ENCODE measurements at places on chromosomes 2 and 18.

DNA sequence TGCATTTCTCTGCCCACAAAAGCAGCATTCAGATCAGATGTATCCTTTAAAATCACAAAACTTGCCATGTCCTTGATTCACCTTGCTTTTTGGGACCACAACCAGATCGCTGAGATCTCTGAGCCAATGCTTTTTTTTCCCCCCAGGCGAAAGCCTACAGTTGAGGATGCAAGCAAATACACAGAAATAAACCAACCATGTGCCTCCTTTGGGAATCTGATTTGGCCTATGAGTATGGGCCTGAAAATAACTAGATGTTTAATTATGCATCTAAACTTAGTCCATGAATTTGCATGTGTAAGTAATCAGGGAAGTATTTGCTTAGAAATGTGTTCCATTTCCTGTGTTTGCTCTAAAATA lies 49.7 kb upstream of the CDC42EP3 start:
- no peak for DNase-seq

DNA sequence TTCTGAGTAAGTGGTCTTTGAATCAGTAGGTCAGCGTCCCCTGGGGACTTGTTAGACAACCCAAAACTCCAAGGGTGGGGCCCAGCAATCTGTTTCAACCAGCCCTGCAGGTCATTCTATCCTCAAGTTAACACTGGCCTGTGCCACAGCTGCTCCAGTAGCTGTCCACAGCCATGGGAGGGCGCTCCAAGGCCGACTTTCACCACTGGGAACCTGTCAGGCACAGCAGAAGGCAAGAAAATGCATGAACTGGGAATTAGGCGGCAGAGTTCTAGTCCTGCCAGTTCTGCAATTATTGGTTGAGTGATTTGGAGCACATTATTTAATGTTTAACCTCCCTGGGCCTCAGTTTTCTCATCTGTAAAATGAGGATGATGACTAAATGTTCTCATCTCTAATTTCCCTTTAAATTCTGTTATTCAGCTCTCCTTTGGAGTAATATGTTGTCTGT lies 17.4 kb upstream of the MRPL33 start:
- DNase-seq = peak; percentile 90

- no peak for DNase-seq
These were observed 133.1 kb downstream of the TTN start for GRCh38 chr2:178674122-178674521.

GRCh38 chr18:49561289-49562193 lies at the start of gene LIPG:
Gene LIPG (plus strand): TSS chr18:49562057. CDS start chr18:49562309, 252 bp downstream.
- DNase-seq = peak; percentile 96

GRCh38 chr2:9965119-9965822 lies 13.8 kb downstream of the GRHL1 start:
- no peak for DNase-seq

GRCh38 chr18:58045242-58046092 lies 1.4 kb downstream of the NEDD4L start:
- peak; percentile 58 for DNase-seq

GRCh38 chr2:32626639-32627221 lies 1.1 kb upstream of the TTC27 start:
- DNase-seq = no peak

DNA sequence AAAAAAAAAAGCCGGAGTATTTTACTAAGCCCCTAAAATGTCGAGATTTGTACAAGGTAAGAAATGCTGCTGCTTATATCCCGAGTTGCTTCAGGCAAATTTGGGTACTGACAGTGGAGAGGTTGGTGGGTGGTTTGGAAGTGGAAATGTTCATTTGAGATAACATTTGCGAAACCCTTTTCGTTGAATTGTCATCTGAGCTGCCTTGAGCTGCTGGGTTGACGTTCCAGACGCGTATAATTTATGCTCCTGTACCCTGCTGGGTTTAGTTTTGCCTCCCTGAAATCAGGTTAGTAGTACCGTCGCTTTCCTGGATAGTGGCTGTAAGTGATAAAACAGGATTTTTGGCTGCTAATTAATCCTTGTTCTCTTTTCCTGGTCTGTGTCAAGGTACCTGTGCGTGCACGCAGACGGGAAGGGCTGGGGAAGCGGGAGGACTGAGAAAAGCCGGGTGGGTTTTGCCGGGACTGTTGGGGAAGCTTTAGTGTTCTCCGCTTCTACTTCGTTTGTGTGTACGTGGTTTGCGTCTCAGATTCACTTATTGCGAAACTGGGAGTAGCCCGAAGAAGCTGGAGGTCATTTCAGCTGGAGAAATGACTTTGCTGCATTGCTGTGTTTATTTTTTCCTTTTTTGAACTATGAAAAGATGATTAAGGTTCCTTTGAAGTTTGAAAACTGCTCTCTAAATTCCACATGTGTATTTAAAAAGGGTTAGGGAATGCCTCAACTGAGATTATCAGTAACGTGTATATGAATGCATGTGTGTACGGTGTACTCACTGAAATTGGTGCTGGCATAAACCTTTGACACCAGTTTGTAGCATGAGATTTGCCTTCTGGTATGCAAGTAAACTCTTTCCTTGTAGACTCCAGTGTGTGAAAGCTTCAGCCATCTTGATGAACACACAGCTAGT lies 709 bp downstream of the UGP2 start:
- peak; percentile 41 for DNase-seq

- DNase-seq = no peak
These were observed 28.8 kb downstream of the PSD4 start for GRCh38 chr2:113202305-113203216.

DNA sequence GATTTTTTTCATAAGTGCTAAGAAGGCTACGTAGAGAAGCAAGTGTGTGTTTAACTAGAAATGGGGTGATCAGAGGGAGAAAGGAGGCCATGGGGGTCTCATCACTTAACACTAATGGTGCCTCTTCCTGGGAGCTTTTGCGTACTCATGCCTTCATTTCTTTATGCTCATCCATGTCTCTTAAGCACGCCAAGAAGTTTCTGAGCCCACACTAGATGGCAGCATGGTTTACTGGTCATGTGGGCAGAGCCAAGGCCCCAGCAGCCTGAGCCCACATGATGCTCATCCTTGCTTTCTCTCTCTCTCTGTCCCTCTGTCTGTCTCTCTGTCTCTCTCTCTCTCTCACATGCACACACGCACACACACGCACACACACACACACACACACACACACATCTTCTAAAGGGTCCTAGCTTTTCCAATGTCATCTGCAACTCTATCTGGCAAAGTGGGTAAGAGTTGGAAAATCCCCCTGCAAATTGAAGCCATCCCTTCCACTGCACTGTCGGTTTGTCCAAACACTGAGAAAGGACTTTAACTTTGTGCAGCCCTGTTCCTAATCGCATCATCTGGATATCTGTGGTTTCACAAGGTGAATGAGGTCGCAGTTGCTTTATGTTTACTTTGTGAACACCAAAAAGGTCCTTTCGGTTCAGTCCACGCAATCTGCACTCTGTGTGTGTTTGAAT lies 137.1 kb upstream of the CCDC68 start:
- DNase-seq = peak; percentile 16

- DNase-seq = no peak
These were observed 66.5 kb upstream of the CTNNA2 start for GRCh38 chr2:79446313-79446712.

GRCh38 chr2:127128445-127128904 lies 21.5 kb upstream of the BIN1 start:
- peak; percentile 42 for DNase-seq

DNA sequence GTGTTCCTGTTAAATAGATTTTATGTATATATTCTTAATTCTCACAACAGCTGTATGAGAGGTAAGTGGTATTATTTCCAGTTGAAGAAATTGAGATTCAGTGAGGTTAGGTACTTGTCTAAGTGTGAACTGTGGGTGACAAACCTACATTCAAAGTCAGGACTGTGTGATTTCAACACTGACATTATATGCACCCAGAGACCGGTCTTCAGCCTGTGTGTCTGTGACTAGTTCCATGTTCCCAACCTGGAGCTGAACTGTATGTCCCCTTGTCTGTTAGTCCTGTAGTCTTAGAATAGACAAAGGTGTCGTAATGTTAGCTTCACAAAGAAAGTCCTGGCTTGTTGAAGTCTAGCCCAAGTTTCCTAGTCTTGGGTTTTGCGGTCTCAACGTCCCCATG lies 17.4 kb downstream of the PLEKHB2 start:
- DNase-seq = no peak

- peak; percentile 14 for DNase-seq
These were observed 107.9 kb downstream of the CABLES1 start for GRCh38 chr18:23243178-23243577.

DNA sequence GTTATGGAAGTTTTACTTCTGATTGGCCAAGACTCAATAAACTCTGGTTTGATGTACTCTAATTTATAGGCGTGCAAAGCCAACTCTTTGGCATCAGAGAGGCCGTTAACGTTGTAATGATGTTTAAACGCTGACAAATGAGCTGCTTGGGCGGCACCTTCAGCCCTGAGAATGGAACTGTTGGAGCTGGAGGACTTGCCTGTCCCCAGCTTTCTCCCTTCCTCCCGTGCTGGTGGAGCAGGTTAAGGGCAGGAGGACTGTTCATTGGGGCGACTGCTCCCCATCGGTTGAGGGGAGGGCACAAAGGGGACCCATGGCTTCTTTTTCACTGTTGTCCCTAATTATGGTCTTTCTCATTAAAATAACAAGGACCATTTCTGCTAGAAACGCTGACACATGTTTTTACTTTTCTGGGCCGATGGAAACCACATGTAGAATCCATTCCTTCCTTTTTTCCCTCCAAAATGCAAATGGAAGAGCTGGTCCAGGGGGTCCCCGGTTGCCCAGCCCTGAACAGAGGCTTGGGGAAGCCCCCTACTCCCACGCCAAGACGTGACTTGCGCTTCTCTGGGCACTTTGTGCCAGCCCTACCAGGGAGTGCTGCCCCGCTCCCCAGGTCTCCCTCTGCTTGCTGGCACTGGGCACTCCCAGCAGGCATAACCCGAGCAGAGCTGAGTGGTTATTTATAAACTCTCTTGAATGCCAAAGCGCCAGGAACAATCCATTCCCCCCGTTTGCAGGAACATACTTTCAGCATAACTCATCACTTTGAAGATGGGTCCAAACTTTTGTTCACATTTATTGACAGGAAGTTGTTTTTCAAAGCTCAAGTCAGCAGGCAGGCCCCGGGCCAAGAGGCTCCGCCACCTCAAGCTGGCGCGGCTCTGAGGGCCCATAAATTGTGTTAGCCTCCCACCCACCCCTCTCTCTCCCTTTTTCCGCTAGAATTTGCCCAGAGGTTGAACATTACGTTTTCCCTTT lies 170.1 kb downstream of the ASB1 start:
- no peak for DNase-seq

DNA sequence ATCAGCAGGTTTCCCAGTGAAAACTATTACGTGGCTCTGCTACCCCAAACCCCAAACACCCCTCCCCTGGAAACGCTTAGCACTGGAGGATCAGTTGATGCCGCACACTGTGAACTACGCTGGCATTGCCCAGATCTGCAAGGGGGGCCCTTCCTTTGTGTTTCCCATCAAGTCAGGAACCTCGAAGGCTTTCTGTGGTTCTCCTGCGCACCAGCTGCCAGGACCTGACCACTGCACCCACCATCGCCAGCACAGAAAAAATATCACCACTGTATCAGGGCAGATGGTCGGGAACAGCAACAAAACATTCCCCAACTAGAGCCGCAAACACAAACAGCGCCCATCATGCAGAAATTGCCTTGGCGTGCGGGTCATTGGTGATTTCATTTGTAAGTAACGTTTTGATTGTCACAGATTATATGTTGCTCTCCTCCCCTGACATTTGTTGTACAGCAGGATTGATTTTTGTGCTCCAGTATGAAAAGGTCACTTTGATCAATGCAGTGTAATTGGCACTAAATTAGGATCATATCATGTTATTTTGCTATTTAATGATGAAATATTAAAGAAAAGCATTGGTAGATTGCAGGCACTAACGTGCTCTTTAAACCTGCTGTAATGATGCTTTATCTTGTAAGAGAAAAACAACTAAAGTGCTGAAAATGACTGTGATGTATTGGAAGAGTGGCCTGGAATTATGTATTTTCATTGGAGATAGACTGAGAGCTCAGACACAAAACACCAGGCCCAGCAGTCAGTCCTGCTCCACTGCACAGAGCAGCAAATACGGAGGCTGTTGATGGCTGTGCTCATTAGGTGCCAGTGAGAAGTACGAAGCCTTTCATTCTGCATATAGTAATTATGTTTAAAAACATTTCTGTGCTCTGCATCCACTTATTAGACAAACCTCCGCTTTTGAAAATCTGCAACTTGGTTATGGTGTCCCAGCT lies 833.2 kb upstream of the SALL3 start:
- no peak for DNase-seq

DNA sequence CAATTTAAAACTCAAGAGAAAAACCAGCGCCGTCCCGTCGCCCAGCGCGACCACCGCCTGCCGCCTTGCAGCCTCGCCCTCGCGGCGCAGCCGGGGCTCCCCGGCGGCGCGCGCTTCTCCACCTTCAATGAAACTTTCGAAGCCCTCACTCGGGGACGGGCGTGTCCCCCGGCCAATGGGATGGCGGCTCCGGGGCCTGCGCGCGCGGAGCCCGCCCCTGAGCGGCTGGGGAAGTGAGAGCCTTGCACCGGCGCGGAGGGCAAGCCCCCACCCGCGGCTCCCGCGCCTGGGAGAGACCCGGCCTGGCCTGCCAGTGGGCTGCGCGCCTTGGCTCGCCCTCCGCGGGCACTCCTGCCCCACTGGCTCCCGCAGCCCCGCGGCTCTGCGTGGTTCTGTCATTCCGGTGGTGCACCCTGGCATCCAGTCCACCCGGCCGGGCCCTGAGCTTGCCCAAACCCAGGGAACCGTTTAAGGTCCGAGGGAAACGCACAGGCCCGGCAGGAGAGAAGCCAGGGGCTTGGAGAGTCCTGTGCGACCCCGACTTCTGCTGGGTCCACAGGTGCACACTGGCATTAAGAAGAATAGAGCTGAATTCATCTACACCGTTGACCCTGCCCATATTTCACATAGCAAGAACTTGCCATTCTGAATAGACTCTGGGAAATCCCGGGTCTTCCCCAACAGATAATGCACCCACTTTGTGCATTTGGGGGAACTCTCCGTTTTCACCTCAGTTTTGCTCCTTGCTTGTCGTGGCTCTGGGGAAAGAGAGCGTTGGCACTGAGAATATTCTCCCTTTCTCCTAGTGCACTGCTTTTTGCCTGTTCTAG lies at the start of gene PIEZO2:
TSS of gene PIEZO2 (minus strand) at position 129 of the 830 bp plus-strand sequence. CDS start 981 bp downstream, outside the sequence.
- no peak for DNase-seq

DNA sequence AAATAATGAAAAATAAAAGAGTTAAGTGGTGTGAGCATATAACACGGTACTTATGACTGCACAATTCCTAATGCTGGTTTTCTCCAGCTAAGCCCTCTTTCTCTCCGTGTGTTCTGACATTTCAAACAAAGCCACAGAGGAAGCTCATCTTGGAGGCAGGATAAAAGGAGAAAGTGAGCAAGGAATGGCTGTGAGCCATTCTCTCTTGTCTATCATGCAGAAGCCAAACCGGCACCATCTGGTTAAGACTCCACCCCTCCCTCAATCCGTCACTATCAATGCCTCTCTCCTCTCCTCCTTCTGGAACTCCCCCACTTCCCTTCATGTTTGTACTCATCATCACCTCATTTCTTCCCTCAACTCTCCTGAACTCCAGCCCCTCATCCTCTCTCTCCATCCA lies 210.4 kb downstream of the TMEM163 start:
- no peak for DNase-seq

DNA sequence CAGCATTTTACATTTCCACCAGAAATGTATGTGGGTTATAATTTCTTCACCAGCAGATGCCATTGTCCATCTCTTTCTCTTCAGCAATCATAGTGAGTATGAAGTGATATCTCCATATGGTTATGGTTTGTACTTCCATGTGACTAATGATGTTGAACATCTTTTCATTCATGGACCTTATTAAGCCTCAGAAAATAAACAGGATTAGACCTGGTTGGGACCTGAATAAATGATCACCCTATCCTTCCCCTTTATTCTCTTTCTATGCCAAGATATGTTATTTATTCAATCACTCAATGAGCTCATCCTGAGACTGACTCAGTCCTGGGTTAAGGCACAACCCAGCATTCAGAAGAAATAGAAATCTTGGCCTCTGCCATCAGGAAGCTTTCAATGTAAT lies 86.6 kb downstream of the ANTXR1 start:
- no peak for DNase-seq
